ENCODE measurements at places on chromosomes 7 and 10.

DNA sequence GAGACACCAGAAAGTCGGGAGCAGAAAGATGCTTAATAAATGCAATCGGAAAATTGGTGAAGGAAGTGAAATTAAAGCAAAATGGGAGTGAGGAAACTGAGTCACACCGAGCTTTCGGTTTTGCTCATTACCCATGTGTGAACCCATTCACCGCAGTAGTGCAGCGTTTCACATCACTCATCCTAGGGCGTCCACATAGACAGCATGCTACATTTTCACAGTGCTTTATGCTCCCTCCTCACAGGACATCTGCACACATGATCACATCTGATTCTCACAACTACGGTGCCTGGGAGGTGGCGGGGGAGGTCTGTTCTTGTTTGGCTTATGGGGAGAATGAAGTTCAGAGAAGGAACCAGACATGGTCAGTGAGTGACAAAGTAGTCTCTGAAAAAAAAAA is 36.6 kb upstream of the ATP6V0A4 start:
- no peak for DNase-seq

- DNase-seq = no peak
Observed at GRCh38 chr7:151886783-151887182, 9.9 kb upstream of the PRKAG2 start.

- DNase-seq = no peak
Observed at GRCh38 chr10:1524540-1524939, 212.8 kb downstream of the ADARB2 start.

DNA sequence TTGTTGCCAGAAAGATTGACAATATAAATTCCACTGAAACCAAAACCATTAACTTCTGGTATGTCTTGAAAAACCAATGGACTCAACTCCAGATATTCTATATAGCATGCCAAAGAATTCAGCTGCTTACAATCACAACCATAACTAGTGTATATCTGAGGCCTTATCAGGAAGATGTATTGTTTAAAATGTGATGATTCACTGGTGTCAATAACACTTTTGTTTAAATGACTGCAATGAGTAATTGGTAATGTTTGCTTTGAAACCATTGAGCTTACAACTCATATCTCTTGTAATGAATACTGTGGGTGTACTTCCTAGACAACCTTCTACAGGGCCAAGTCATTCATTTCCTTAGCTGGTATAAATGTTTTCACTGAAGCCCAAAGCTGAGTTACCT is 727.9 kb upstream of the KCND2 start:
- DNase-seq = no peak

GRCh38 chr10:66259836-66260235 is 666.0 kb upstream of the LRRTM3 start:
- no peak for DNase-seq

DNA sequence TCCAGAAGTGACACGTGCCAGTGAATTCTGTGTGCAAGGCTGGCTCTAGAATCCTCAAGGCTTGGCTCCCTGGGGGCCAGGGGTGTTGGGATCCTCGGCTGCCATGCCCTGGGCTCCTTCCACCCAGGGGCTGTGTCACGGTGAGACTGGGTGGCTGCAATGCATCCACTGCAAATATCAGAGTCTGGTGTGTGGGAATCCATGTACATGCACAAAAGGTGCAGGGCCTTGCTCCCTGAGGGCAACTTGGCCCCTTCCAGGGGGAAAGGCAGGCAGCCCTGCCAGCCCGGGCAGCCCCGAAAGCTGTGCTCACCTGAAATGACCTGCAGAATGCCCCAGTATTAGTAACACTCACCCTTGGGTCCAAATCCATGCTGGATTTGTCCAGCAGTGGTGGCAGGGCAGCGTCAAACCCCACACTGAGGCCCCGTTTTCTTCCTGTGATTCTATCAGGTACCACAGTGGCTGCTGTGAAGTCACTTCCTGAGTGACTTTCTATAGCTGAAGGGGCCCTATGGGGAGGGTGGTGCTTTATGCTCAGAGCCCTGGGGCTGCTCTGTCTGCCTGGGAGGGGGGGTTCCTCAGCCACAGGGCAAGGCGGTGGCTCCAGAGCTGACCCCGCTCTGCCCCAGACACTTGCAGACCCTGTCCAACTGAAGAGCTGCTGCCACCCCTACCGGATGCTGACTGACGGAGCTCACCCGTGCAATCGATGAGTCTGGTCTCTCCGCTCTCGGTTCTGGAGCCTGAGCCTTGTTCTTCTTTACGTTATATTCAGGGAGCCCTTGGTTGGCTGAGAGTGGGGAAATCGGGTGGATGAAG is 317.7 kb downstream of the GLRX3 start:
- no peak for DNase-seq

DNA sequence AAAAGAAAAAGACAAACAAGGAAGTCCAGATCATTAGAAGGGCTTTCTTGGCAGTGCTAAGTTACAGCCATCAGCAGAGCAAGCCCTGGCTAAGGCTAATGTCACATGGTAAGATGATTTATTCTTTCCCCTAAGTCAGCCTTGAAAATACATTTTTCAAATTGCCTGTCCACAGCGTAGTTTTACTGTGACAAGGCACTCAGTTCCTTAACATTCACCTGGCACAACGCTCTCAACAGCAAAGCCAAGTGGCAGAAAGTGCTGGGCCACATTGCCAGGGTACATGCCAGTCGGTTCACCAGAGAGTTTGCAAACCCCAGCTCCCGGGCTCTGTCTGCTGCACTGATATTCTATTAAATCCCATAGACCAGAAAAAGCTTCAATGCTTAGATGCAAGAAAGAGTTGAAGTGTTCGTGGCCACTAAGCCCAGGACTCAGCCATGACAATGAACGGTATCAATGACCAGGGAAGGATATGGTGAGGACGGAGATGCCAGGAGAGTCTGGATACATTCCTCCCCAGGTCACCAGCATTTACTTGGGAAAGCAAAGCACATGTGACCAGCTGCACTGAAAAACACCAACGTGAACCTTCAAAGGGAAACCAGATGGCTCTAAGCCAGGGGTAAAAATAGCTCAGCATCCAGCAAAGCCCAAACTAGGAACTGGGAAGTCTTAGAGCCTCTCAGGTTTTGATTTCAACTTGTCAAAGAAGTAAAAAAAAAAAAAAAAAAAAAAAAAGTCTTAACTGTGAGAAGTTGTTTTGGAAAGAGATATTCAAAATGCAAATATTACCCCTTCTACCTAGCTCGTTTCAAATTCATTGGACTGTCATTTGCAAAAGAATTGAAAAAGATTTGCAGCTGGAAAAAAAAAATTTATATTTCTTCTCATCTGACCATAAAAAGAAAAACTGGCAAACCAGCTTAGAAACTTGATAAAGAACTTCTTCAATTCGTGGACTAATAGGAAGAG is 23.9 kb upstream of the MPP7 start:
- DNase-seq = no peak

- DNase-seq = no peak
Observed at GRCh38 chr10:120742373-120742772, 108.8 kb upstream of the WDR11 start.

GRCh38 chr10:49613165-49613881 is 514 bp upstream of the CHAT start:
- no peak for DNase-seq

GRCh38 chr7:106108991-106109390 is 3.1 kb downstream of the SYPL1 start:
- no peak for DNase-seq

DNA sequence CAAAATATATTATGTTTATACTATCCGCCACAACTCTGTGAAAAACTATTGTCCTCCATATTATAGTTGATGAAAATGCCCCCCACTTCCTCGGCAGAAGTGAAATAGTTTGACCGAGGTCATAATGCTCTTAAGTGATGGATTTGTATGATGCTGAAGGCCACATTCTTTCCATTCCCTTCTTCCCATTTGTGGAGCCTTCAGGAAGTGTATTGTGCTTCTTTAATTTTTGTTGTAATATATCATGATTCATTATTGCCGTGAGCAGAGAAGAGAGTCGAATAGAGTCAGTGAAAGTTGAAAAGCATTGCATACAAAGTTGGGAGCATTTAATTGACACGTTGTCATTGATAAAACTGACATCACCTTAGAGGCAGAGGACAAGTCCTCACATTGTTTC is 460.3 kb downstream of the SUGCT start:
- DNase-seq = no peak

- DNase-seq = no peak
Observed at GRCh38 chr7:96728139-96728538, 18.5 kb upstream of the SEM1 start.

DNA sequence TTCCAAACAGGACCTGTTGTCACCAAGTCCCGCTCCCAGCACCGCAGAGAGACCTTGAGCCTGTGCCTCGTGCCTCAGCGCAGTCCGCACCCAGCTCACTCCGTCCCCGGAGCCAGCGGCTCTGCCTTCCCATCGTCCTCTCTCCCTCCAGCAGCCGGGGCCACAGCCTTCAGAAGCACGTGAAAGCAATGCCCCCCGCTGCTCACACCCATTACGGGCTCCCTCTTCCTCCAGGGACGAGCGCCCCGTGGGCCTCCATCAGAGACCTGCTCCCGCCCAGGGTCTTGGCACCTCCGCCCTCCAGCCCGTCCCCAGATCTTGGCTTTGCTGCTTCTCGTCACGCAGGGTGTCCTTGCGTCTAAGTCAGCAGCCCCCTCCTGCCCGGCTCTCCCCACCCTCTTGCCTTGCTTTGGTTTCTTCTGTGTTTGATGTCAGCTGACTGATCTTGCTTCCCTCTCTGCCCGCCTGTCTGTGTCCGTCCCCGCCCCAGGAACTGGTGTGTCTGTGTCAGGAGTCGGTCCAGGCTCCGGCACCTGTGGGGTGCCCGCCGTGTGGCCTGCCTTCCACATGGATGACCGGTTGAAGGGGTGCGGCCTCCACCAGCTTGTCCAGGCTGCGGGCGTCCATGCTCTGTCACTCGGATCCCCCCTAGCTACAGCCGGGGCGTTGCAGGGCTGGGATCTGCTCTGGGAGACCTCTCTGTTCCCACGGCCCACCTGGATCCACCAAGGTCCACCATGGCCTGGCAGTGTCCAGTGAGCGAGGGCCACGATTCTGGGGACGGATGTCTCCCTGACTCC is 61.9 kb downstream of the FOXL3 start:
- DNase-seq = no peak

DNA sequence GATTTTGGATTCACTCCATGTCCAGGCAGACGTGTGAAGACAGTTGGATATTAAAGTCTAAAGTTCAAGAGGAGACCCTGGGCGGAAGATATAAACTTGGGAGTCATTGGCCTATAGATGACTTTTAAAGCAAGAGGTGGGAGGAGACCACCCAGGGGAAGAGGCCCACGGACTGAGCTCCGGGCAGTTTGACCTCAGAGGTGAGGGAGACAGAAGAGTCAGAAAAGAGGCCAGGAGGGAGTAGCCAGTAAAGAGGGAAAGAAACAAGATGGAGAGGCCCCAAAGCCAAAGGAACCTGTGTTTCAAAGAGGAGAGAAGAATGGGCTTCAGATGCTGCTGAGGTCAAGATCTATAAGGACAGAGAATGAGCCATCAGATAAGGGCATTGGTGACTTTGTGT is 11.4 kb downstream of the CARD11 start:
- DNase-seq = no peak

- DNase-seq = no peak
Observed at GRCh38 chr7:78345979-78346378, 547.4 kb downstream of the PHTF2 start.
